ENCODE measurements at places on chromosomes 12 and 14. TPM values are rescaled to one million over a fixed set of nuclear protein-coding genes. Genes with fewer than 3 reads are reported as not detected.

Gene RNASE7
- total RNA-seq, result not detected

Gene WDR89
- total RNA-seq, result 13.6 TPM

Gene KERA
- total RNA-seq, result not detected

Gene RIPK3
- 2.3 TPM for total RNA-seq

Gene SLC25A47
- not detected for total RNA-seq

Gene SERPINA10
- total RNA-seq, result not detected

Gene EID3
- total RNA-seq, result 1.5 TPM

Gene SIX1
- 3.3 TPM for total RNA-seq

Gene SMIM41
- not detected for total RNA-seq

- no peak for DNase-seq
These were observed 11.6 kb downstream of the BMAL2 start for GRCh38 chr12:27344246-27344645.

- no peak for DNase-seq
These were observed 199.8 kb downstream of the ZFP36L1 start for GRCh38 chr14:68592948-68593556.

DNA sequence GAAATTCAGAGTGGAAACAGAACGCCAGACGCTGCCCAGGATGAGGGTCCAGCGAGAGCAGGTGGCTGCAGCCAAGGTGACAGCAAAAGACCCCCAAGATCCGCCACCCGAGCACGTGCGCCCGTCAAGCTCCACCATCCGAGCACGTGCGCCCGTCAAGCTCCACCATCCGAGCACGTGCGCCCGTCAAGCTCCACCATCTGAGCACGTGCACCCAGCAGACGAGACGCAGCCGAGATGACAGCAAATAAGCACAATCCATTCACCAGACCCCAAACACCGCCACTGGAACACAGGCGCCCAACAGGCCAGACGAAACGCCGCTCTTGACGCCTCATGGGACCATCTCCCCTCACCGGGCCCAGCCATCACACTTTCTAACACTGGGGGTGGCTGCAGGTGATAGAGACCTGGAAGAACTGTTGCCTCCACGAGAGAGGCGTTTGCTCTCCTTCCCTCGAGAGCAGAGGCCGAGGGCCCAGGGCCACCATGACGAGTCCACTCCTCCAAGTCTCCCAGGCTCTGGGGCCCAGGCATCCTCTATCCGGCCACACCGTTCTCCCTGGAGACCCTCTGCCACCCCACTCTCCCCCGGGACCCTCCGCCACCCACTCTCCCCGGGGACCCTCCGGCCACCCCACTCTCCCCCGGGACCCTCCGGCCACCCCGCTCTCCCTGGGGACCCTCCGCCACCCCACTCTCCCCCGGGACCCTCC is 62.1 kb upstream of the GALNT9 start:
- DNase-seq, result no peak

DNA sequence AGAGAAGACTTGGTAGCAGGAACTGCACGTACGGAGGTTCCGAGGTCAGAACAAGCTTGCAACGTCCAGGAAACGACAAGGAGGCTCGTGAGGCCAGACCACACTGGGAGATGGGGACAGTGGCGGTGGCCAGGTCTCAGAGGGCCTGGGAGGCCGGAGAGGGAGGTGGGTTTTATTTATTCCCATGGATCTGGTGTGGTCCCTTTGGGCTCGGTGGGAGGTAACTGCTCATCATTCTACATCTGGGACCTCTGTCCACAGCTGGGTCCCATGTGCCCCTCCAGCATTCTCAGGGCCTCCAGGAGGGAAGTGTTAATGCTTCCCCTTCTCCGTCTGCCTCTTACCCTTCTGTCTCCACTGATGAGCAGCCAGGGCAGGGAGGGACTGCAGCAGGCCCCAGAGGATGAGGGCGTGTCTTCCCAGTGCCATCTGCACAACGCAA is 35.7 kb upstream of the NCOR2 start:
- no peak for DNase-seq

DNA sequence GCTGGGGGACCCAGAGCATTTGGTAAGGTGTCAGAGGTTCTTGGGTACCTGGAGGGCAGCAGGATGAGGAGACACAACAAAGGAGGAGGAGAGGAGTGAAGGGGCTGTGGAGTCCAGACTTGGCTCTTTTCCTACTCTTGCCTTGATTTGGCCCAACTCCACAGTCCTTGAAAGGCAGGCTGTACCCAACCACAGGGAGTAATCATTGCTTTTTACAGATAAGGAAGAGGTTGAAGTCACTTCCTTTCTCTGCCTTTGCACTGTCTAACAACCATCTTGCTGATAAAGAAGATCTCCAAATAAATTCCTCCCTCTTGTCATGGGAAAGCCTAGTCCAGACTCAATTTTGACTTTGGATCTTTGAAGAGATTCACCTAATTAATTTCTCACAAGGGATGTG is 226.8 kb upstream of the HMGA2 start:
- no peak for DNase-seq

DNA sequence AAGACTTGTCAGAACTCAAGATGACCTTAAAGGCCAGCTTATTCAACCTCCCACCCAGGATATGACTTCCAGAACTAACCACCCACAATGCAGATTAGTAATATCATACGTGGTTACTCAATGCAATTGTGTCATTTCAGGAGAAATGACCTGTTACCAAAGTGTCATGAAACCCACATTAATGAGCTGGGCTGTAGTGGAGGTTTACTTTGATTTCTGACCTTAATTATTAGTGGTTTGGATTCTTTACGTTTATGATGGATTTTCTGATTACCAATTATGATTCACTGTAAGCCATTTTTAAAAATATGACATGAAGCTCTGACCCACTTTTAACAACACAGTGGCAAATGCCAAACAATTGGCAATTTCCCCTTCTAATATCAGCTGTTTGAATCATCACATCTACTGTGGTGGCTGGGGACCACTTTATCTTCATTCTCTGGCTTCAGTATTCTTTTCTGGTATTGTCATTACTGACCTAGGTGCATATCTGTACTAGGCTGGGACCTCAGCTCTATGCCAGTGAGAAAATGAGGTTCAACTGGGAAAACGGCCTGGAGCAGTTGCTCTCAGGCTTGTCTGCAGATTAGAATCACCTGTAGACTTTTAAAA is 223.3 kb downstream of the RGS6 start:
- DNase-seq, result no peak

DNA sequence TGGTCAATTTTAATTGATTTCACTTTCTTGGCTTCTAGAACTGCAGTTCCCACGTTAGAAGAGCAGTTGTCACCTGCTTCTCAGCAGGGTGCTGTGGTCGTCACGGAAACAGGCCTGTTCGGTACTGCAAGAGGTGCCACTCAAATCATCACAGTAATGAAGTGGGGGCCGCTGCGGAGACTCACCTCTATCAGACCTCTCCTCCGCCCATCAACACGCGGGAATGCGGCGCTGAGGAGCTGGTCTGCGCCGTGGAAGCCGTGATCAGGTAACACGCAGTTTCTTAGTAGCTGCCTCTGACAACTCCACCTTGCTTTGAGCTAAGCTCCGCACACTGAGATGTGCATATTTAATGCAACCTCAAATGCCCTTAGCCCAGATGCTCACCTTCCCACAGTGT is 107.2 kb downstream of the UNC79 start:
- no peak for DNase-seq

DNA sequence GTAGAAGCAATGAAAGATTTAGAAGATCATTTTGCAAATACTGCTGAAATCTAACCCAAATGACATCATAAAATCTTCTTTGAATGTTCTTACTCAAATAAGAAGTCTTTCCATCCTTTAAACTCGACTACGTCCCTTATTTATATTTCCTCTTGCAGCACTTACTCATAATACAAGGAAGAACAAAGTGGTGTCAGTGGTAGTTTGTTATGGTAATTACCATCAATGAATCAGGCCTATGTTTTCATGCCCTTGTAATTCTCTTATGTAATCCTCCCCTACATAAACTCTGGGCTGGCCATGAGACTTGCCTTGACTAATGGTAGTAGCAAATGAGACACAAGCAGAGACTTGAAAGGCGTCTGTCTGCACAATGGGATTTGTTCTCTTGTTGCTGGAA is 17.0 kb downstream of the EEA1 start:
- DNase-seq, result no peak

GRCh38 chr12:63917864-63918799 is 73.6 kb downstream of the SRGAP1 start:
- peak; percentile 87 for DNase-seq

- DNase-seq, result no peak
These were observed 253.0 kb downstream of the DAD1 start for GRCh38 chr14:22336031-22336430.

- no peak for DNase-seq
These were observed 90.5 kb downstream of the TTC8 start for GRCh38 chr14:88914956-88915355.

- no peak for DNase-seq
These were observed 12.2 kb upstream of the TESC start for GRCh38 chr12:117111386-117111785.

- no peak for DNase-seq
These were observed 1079.1 kb downstream of the BCL11B start for GRCh38 chr14:98192946-98193345.

- DNase-seq, result no peak
These were observed 286.4 kb upstream of the AMIGO2 start for GRCh38 chr12:47366157-47366556.

DNA sequence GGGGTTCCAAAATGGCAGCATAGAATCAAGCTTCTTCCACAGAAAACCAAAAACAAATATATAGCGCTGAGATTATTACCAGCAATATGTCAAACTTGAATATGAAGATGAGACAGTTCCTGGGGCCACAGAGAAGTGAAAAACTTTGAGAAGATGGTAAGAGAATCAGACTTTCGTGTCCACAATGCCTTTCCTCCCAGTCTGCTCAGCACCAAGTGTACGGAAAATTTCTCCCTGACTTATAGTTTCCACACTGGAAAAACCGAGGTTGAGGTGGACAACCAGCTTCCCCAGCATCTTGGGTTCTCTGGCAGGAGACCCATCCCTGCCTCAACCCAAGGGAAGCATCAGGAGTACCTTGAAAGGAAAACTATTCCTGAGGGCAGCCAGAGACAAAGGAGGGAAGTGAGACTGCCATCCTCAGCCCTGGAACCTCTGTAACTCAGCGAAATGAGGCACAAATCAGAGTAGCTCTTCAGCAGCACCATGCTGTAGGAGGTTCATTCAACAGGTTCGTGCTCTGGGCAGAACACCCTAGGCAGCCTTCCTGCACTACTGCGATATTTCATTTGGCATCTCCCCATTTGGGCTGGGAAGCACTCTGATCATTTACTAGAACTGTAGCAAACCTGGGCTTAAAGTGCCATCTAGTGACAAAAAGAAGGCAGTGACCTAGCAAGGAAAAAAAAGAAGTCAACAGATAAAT is 52.4 kb upstream of the CAPRIN2 start:
- no peak for DNase-seq

- DNase-seq, result no peak
These were observed 589.3 kb downstream of the BCL11B start for GRCh38 chr14:98682726-98683125.

DNA sequence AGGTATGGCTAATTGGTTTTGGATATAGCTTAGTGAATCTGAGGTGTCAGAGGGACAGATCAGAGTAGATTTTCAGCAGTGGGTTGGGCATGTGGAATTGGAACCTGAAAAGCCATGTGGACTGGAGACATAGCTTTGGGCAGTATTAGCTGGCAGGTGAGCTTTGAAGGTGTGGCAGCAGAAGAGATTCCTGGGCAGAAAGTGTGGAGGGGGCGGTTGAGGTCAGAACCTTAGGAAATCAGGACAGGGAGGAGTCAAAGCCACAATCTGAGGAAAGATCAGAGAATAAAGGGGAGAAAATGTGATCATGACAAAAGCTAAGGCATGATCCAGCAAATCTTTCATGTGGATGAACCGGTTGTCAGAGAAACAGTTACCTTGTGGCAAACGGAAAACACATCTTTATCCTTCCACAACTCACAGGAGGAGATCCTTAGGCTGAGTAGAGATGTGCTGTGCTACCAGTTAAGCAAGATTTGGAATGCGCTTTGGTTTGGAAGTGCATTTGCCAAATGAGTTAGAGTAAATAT is 56.4 kb downstream of the PTGER2 start:
- DNase-seq, result no peak

Data from kidney epithelial cell (primary cell).